ENCODE measurements at places on chromosomes 6 and 20.

GRCh38 chr6:144310765-144311164 lies 25.6 kb downstream of the UTRN start:
- DNase-seq: no peak

DNA sequence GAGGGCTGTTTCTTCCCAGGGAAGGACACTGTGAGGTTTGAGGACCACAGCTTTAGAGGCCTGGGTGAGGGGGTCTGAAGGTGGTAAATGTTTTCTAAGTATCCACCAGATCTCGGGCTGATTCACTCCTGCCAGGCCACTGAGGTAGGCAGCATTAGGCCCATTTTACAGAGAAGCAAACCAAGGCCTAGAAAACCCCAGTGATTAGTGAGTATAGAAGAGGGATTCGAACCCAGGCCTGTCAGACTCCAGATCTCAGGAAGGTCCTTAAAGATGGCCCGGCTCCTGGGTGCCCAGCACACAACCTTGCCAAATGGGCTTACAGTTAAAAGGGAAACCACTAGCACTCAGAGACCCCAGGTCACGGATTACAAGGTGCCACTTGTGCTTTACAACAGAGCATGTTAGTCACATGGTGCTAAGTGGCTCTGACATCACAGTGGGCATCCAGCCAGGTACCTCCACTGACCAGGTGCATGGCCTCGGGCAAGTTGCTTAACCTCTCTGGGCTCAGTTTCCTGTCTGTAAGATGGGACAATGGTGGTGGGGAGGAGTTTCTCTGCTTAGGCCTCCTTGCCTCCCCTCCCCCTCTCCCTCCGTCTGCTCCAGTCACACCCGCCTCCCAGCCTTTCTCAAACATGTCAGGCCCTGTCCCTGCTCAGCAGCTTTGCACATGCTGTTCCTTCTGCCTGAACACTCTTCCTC lies 18.8 kb upstream of the SIRPA start:
- no peak for DNase-seq

DNA sequence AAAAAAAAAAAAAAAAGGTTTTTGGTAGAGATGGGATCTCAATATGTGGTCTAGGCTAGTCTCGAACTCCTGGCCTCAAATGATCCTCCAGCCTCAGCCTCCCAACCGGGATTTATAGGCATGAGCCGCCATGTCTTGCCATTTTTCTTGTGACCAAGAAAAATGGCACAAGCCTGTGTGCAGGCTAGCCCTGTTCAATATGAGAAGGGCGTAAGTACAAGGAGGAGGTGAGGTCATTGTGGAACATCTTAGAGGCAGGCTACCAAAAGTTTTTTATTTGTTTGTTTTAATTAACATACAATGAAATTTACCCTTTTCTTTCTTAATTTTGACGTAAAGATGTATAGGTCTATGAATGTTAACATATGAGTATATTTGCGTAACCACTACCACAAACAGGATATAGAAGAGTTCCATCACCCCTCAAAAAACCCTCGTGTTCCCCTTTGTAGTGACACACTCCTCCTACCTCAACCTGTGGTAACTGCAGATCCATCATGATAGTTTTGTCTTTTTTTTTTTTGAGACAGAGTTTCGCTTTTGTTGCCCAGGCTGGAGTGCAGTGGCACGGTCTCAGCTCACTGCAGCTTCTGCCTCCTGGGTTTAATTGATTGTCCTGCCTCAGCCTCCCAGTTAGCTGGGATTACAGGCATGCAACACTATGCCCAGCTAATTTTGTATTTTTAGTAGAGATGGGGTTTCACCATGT lies 28.3 kb upstream of the KIF3B start:
- DNase-seq: peak; percentile 56

GRCh38 chr20:34143951-34144350 lies 31.9 kb upstream of the EIF2S2 start:
- DNase-seq: no peak

All from AML-193 (cell line).